ENCODE measurements at places on chromosomes 5 and 9.

GRCh38 chr5:67679184-67679841 lies 482.7 kb upstream of the CD180 start:
- DNase-seq = no peak

DNA sequence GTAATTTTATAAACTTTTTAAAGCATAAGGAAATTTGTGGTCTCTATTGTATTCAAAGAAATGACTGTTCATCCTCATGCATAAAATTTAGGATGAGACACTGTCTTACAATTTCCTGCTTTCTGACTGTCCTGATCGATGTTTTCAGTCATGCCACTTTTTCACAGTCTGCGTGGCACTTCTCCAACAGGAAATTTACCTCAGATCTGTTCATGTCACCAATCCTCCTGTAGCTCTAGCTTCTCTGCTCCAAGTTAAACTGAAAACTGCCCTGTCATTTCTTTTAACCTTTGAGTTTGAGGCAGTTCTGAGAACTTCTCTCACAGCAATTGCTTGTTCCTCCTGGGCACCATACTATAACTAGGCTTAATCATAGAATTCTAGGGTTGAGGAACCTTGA lies 455.1 kb downstream of the EFNA5 start:
- DNase-seq = no peak

GRCh38 chr5:54171645-54172384 lies 138.6 kb downstream of the ARL15 start:
- DNase-seq = no peak

- no peak for DNase-seq
Observed at GRCh38 chr9:102113191-102113590, 374.7 kb upstream of the GRIN3A start.

DNA sequence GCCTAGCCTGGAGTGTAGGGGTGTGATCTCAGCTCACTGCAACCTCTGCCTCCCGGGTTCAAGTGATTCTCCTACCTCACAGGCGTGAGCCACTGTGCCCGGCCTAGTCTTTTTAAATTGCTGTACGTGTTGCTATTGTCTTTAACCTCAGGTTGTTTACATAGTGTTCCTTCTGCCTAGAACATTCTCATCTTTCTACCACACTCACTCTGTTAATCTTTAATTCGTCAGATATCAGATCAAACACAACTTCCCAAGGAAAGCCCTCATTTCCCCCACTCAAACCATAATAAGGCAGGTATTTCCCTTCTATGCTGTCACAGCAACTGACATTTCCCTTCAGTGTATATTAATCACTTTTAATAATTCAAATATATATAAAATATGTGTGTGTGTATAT lies 1310.0 kb upstream of the C9orf72 start:
- no peak for DNase-seq

- DNase-seq = no peak
Observed at GRCh38 chr9:105661011-105661410, 1.2 kb upstream of the TAL2 start.
